ENCODE measurements at places on chromosomes 11 and 22.

DNA sequence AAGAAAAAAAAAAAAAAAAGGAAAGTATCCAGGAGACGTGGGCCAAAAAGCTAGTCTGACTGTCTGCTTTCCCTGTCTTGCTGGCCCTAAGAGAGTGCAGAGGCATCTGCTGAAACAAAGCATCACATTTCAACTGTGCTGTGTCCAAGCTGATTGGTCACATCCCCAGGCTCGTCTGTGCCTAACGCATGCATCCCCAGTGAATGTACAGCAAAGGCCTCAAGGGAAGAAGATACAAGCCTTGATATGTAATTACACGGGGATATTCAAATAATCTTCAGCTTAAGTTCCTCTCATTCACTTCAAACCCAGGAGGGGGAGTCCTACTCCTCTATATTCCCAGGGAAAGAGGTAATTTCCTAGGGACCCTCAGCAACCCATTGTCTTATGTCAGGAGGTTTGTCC, 5.4 kb upstream of the SORL1 start:
- no peak for DNase-seq

- no peak for DNase-seq
Observed at GRCh38 chr11:121763526-121763925, 310.8 kb upstream of the SORL1-AS1 start.

DNA sequence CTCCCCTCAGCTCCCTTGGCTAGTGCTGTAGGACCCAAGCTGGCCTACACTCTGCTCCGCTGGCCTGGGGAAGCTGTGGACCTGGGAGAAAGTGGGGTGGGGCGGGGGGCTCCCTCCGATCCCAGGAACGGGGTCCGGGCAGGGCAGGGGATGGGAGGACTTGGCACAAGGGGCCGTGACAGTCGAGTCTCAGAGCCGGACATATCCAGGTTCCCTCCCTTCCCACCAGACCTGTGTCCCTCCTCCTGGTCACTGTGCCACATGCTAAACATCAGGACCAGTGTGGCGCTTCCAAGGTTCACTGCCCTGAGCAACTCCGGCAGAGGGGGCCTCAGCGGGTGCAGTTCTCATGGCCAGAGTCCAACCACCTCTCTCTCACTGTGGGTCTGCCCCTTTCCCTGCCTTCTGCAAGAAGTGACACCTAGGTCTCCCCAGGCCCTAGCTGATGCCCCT, 2.0 kb downstream of the DUSP8 start:
- no peak for DNase-seq

DNA sequence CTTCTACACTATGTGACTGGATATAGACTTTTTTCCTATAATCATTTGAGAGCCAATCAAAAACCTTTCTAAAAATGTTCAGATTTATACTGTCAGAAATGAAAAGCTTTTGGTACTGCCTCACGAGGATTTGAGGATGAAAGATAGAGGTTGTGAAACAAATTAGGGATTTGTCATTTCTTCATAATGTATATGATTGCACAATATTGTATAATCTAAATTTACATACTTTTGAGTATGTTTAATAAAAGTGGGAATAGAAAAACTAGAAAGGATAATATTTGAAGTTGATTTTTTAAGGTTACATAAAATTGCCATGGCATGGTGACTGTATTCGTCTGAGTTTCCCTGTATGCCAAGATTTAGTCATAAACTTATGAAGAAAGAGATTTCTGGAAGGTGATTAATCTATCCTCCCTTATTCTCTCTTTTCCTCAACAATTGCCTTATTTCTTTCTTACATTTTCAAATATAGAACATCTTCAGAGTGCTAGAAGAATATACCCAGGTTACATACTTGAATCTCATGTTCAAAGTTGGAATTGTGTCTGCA, 56.2 kb downstream of the CASP12 start:
- DNase-seq = no peak

DNA sequence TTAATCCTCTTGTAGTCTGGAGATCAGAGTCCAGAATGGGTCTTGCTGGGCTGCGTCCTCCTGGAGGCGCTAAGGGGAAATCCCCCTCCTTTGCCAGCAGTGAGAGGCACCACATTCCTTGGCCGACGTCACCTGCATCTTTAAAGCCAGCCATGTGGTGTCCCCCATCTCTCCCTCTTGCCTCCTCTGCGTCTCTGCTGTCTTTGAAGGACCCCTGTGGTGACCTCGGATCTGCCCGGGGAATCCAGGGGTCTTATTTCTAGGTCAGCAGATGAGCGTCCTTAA, 27.2 kb upstream of the PARVB start:
- no peak for DNase-seq

DNA sequence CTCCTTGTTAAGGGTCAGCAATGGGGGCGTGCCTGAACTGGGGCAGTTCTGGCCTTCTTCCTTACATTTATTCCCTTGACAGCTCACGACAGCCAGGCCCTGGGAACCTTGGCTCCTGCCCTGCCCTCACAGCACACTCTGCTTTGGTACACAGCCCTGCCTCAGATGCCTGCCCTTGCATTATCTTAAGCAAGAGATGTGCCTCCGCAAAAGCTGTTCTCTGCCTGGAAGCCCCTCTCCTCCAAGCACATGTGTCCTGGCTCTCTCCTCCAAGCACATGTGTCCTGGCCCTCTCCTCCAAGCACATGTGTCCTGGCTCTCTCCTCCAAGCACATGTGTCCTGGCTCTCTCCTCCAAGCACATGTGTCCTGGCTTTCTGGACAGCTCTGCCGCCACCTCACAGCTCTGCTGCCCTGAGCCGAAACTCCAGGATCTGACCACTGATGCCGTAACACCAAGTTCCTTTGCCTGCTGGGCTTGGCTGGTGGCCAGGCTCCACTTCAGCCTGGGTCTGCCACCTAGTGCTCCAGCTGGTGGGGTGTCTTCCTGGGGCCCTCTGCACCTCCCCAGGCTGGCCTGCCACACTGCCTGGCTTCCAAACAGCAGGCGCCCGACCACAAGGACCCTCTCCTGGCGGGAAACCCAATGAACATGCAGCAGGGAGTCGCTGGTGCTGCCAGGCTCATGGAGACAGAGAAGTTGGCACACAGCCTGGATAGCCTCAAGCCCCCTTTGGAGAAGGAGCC, 53.0 kb downstream of the SCUBE1 start:
- no peak for DNase-seq

- DNase-seq = no peak
Observed at GRCh38 chr22:31695423-31695822, 33.4 kb upstream of the PISD start.

DNA sequence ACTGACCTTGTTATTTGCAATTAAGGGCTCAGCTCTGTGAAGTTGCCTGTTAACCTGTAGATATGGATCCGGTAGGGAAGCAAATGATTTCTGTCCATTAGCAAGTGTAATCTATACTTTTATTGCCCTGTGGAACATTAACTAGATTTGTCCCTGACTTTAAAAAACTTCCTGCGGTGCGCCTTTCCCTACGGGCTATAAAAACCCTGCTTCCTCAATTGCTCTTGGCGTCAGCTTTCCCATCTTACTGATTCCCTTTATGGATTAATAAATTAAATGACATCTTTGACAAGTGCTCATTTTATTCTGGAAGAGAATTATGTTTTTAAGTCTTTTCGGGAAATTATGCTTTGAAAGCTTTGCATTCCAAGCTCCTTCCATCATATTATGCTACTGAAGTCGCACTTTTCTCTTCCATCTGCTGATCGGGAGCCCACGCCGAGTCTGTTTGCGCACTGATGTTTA, 18.3 kb upstream of the CLMP start:
- no peak for DNase-seq

- no peak for DNase-seq
Observed at GRCh38 chr11:76424891-76425290, 19.9 kb upstream of the EMSY start.

GRCh38 chr11:8442301-8442700, 151.7 kb downstream of the STK33 start:
- no peak for DNase-seq

- DNase-seq = no peak
Observed at GRCh38 chr22:23068096-23068831, 2.1 kb upstream of the GNAZ start.

DNA sequence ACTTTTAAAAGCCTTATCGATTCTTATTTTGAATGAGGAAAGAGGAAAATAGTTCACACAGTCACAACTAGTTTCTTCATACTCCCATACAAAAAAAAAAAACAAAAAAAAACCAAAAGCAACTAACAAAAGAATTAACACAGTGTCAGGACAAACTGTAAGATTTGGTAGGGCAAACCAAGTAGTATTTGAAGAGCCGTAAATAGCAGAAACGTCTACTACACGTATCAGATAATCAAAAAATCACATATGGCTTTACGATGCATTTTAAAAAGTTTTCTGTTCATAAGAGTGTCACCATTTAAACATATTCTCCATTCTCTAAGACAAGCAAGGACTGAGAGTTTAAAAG, 2.3 kb downstream of the PICALM start:
- no peak for DNase-seq

DNA sequence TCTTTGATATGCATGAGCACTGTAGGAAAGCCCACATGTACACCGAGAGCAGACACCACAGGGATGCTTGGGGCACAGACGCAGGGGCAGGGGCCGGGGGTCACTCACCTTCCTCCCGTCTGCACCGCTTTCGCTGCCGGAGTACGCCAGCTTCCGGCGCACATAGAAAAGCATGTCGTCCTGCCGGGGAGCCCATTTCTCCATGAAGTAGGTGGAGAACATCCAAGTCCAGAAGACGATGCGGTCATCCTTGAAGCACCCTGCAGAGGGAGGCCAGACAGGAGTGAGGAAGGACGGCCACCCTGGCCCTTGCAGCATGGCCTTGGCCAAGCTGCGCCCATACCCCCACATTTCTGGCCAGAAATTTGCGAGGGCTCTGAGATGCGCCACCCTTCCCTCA, 28.8 kb downstream of the KIAA0930 start:
- no peak for DNase-seq

Measured in stimulated activated CD4-positive, alpha-beta T cell treated with anti-CD3 and anti-CD28 coated beads, Interleukin-2, amount 100 ng/mL, for 48 hours (primary cell).